ENCODE measurements at places on chromosomes 16 and 17.

DNA sequence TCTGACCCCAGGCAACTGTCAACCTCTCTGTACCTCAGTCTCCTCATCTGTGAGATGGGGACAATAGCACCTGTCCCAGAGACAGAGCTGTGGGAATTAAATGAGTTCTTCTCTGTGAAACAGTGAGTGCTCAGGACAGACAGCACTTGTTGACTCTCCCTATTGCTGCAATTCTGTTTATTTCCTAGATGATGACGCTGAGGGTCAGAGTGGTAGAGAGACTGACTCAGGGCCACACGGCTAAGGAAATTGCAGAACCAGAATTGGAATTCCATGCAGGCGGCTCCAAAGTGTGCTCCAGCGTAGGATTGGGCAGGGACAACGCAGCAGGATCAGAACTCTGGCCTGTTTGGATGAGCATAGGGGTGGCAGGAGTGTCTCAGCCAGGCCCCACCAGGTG, 302.2 kb downstream of the C16orf95 start:
- H3K27ac ChIP-seq, result no peak overlapping the region
- no peak overlapping the region for H3K4me3 ChIP-seq
- no peak for DNase-seq
- H3K36me3 ChIP-seq, result no peaks in the 10 kb centered on the region
- H3K4me1 ChIP-seq, result no peaks in the 10 kb centered on the region

GRCh38 chr16:12160815-12161550, 184.4 kb downstream of the SNX29 start:
- no peaks in the 10 kb centered on the region for H3K27me3 ChIP-seq
- no peak for DNase-seq
- H3K4me3 ChIP-seq, result no peak overlapping the region
- H3K4me1 ChIP-seq, result no peaks in the 10 kb centered on the region

GRCh38 chr17:2487306-2487705, 24.4 kb downstream of the METTL16 start:
- peaks cover 8% of the 10 kb centered on the region for H3K36me3 ChIP-seq
- H3K27ac ChIP-seq, result no peak overlapping the region
- no peak for DNase-seq

DNA sequence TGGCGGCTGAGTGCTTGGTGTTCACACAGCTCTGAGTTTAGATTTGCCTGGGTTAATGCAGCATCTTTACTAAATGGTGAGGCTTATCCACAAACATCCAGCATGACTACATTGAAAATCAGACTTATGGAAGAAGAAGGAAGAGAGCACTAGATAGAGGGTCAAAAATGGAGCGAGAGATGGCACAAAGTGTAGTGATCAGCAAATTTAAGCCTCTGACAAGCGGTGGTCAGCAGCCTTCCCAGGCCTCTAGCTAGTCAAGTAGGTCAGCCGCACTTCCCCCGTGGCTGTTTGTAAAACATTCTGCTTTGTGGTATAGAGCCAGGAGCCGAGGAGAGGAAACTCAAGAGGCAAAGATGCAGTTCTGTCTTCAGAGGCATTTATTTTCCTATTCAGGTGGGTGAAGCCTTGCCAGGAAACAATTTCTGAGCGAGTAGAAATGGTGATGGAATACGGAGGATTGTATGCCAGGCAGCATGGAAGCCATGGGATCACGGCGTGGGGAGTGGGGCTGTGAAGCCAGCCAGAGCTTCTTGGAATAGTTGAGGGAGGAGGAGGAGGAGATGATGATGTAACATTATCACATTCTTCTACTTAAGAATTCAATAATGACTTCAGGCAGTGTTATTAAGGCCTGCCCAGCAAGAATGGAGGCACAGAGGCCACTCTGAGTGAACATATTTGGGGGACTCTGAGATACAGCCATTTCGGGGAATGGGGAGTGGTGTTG, 118.9 kb downstream of the MSI2 start:
- no peak for DNase-seq
- H3K4me1 ChIP-seq, result no peaks in the 10 kb centered on the region
- no peak overlapping the region for H3K27ac ChIP-seq
- H3K27me3 ChIP-seq, result no peaks in the 10 kb centered on the region

GRCh38 chr17:65666876-65667321, 105.5 kb upstream of the AXIN2 start:
- peaks cover 3% of the 10 kb centered on the region for H3K27me3 ChIP-seq
- no peak overlapping the region for H3K4me3 ChIP-seq
- no peaks in the 10 kb centered on the region for H3K4me1 ChIP-seq
- no peaks in the 10 kb centered on the region for H3K36me3 ChIP-seq
- DNase-seq, result no peak

- no peak overlapping the region for H3K4me3 ChIP-seq
- H3K4me1 ChIP-seq, result peaks cover 86% of the 10 kb centered on the region
- no peaks in the 10 kb centered on the region for H3K27me3 ChIP-seq
- no peak overlapping the region for H3K27ac ChIP-seq
- DNase-seq, result no peak
Measured at GRCh38 chr16:89456419-89456959, 33.9 kb downstream of the ANKRD11 start.

DNA sequence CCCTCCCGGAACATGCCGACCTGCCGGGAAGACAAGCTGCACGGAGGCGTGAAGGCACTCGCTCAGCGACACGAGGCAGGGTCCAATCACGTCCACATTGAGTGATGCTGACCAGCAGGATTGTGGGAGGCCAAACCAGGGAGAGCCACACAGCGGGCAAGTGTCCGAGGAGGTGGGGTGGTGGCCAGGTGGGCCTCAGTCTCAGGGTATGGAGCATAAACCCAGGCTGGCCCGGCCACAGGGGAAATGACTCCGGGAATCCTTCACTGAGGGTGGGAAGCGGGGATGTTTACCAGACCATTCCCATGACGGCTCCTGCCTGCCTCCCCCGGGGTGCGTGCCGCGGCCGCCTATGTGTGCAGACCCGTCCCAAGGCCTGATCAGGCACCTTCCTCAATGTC, 62.5 kb downstream of the RPH3AL start:
- no peaks in the 10 kb centered on the region for H3K27me3 ChIP-seq
- no peak for DNase-seq
- H3K36me3 ChIP-seq, result no peaks in the 10 kb centered on the region
- no peak overlapping the region for H3K4me3 ChIP-seq

- H3K4me3 ChIP-seq, result no peak overlapping the region
- peaks cover 3% of the 10 kb centered on the region for H3K27me3 ChIP-seq
- no peak overlapping the region for H3K27ac ChIP-seq
- H3K36me3 ChIP-seq, result no peaks in the 10 kb centered on the region
Measured at GRCh38 chr17:19454074-19454473, 43.0 kb downstream of the RNF112 start.

GRCh38 chr17:10178506-10178991, 19.9 kb downstream of the GAS7 start:
- DNase-seq, result no peak
- no peaks in the 10 kb centered on the region for H3K27me3 ChIP-seq
- no peaks in the 10 kb centered on the region for H3K4me1 ChIP-seq
- no peaks in the 10 kb centered on the region for H3K36me3 ChIP-seq

DNA sequence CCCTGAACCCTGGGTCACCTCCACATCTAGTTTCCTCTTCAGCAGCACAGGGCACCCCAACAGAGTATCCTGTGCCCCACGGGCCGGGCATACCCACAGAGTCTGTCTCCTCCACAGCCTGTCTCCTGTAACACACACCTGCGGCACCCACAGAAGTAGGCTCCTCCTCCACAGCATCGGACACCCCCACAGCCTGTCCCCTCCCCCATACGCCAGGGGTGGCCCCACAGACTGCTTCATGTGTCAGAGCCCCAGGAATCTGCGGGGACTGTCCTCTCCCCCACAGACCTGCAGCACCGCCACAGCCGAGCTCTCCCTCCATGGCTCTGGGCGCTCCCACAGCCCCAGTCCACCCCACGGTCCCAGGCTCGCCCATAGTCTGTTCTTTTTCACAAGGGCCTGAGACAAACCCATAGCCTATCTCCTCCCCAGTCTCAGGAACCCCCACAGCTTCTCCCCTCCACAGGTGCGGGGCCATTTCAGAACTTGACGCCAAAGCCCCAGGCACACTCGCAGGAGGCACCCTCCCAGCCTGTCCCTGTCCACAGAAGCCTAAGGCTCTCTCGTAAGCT, 1.4 kb downstream of the KIAA0753 start:
- peaks cover 35% of the 10 kb centered on the region for H3K4me1 ChIP-seq
- H3K27me3 ChIP-seq, result no peaks in the 10 kb centered on the region
- no peak overlapping the region for H3K4me3 ChIP-seq
- peaks cover 11% of the 10 kb centered on the region for H3K36me3 ChIP-seq
- no peak overlapping the region for H3K27ac ChIP-seq

- H3K36me3 ChIP-seq, result peaks cover 35% of the 10 kb centered on the region
- H3K4me1 ChIP-seq, result peaks cover 5% of the 10 kb centered on the region
- no peaks in the 10 kb centered on the region for H3K27me3 ChIP-seq
- H3K4me3 ChIP-seq, result no peak overlapping the region
Measured at GRCh38 chr17:67088639-67089038, 44.3 kb downstream of the CACNG1 start.

DNA sequence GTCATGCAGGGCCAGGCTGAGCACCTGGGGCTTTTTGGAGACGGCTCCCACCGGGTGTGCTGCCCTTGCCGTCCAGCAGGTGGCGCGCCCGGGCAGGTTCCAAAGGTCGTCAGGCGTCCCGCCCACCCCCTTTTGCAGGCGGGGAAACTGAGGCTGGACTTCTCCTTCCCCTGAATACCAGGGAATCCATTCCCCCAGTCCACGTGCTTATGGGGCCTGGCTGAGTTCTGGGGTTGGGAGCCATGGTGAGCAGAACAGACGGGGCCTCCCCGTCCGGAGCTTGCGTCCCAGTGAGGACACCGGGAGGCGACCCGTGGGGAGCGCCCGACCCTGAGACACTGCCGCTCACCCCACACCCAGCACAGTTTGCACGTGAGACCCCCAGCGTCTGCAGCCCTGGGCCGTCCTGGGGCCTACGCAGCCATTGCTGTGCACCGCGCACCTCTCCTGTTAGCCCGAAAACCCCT, 51.8 kb upstream of the JPH3 start:
- no peaks in the 10 kb centered on the region for H3K36me3 ChIP-seq
- peak; percentile 47 for DNase-seq
- no peak overlapping the region for H3K4me3 ChIP-seq
- no peak overlapping the region for H3K27ac ChIP-seq

DNA sequence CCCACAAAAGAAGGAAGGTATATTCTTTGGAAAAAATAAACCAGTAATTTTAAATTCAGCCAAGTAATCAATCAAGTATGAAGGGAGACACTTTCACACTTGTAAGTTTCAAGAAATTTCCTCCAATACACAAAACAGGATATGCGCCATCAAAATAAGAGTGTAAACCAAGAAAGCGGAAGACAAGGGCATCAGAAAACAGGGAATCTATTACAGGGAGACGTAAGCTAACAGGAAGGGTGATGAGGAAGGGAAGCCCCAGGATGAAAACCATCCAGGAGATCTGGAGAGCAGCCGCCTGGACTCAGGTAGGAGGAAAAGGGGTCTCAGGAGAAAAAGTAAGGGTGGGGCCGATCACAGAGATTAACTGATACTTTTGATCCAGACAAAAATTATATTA, 31.8 kb upstream of the PITPNM3 start:
- no peak overlapping the region for H3K4me3 ChIP-seq
- H3K36me3 ChIP-seq, result peaks cover 65% of the 10 kb centered on the region
- DNase-seq, result no peak
- no peaks in the 10 kb centered on the region for H3K4me1 ChIP-seq

DNA sequence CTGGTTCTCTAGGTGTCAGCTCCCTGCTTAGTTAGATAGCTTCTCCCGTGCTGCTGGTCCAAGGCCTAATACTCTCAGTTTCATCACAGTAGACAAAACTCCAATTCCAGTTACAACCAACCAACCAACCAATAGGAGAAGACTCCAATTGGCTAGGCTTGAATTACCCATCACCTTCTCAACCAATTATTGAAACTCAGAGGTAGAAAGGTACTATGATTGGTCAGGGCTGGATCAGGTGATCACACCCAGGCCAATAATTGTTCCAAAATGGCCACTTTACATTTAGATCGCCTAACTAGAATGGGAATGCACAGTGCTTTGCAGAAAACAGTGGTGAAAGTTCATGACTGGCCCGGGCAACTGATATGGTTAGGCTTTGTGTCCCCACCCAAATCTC, 49.5 kb upstream of the CRHR1 start:
- H3K36me3 ChIP-seq, result no peaks in the 10 kb centered on the region
- no peak overlapping the region for H3K4me3 ChIP-seq
- no peaks in the 10 kb centered on the region for H3K4me1 ChIP-seq
- DNase-seq, result no peak
- peaks cover 3% of the 10 kb centered on the region for H3K27me3 ChIP-seq

- DNase-seq, result peak; percentile 88
- peak overlapping the region; percentile 9 for H3K4me3 ChIP-seq
- H3K27ac ChIP-seq, result peak overlapping the region; percentile 57
- peaks cover 21% of the 10 kb centered on the region for H3K4me1 ChIP-seq
- H3K27me3 ChIP-seq, result no peaks in the 10 kb centered on the region
- peaks cover 34% of the 10 kb centered on the region for H3K36me3 ChIP-seq
Measured at GRCh38 chr17:75689441-75689873, 22.3 kb downstream of the SAP30BP start.

- peaks cover 77% of the 10 kb centered on the region for H3K4me1 ChIP-seq
- H3K27me3 ChIP-seq, result no peaks in the 10 kb centered on the region
- H3K36me3 ChIP-seq, result peaks cover 20% of the 10 kb centered on the region
- H3K27ac ChIP-seq, result peak overlapping the region; percentile 99
- DNase-seq, result peak; percentile 84
Measured at GRCh38 chr16:11783319-11784037, 13.6 kb downstream of the ZC3H7A start.

- no peak overlapping the region for H3K4me3 ChIP-seq
- no peak overlapping the region for H3K27ac ChIP-seq
- H3K36me3 ChIP-seq, result peaks cover 74% of the 10 kb centered on the region
- H3K27me3 ChIP-seq, result no peaks in the 10 kb centered on the region
Measured at GRCh38 chr17:67902511-67903231, 77.4 kb downstream of the BPTF start.

GRCh38 chr17:43839670-43840108, 6.7 kb upstream of the MPP3 start:
- DNase-seq, result no peak
- no peak overlapping the region for H3K4me3 ChIP-seq
- H3K4me1 ChIP-seq, result no peaks in the 10 kb centered on the region
- H3K27me3 ChIP-seq, result peaks cover under 1% of the 10 kb centered on the region
- no peak overlapping the region for H3K27ac ChIP-seq

GRCh38 chr16:75682308-75682707, 5.5 kb upstream of the CPHXL2 start:
- H3K4me1 ChIP-seq, result no peaks in the 10 kb centered on the region
- no peak for DNase-seq
- H3K4me3 ChIP-seq, result no peak overlapping the region
- no peak overlapping the region for H3K27ac ChIP-seq
- H3K36me3 ChIP-seq, result no peaks in the 10 kb centered on the region

- H3K4me1 ChIP-seq, result no peaks in the 10 kb centered on the region
- DNase-seq, result no peak
- no peaks in the 10 kb centered on the region for H3K36me3 ChIP-seq
- no peak overlapping the region for H3K27ac ChIP-seq
- H3K27me3 ChIP-seq, result no peaks in the 10 kb centered on the region
Measured at GRCh38 chr16:73385696-73386095, 337.8 kb upstream of the ZFHX3 start.

GRCh38 chr16:26051063-26051462, 359.3 kb downstream of the HS3ST4 start:
- no peak overlapping the region for H3K27ac ChIP-seq
- H3K4me3 ChIP-seq, result no peak overlapping the region
- H3K27me3 ChIP-seq, result no peaks in the 10 kb centered on the region

Measured in CD4-positive, CD25-positive, alpha-beta regulatory T cell (primary cell).